ENCODE measurements at places on chromosomes 2 and 18.

- DNase-seq: no peak
Observed at GRCh38 chr2:44932079-44932478, 9.4 kb upstream of the SIX3 start.

GRCh38 chr18:26547646-26548414 is 523 bp downstream of the KCTD1 start:
- peak; percentile 86 for DNase-seq

- peak; percentile 75 for DNase-seq
Observed at GRCh38 chr2:219552382-219553167, 8.7 kb downstream of the TMEM198 start.

GRCh38 chr18:42187611-42188380 is 232.8 kb downstream of the PIK3C3 start:
- peak; percentile 17 for DNase-seq

DNA sequence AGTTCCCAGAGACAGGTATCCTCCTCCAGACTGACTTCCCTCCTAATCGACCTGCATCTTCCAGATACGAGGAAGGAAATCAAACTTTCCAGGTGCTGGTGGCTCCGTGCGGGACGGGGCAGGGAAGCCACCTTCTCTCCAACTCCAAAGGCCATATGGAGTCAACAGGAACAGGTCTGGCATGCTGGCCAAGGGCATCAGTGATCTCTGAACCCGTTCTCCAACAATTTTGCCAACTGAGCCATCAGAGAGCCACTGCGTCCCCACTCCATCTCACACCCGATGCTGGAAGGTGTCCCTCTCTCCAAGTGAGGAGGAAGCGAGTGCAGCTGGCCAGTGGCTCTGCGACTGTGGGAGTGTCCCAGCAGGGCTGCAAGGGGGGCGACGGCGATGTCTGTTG is 5.4 kb downstream of the EDAR start:
- DNase-seq: no peak

GRCh38 chr2:75641587-75641986 is 5.0 kb upstream of the MRPL19 start:
- DNase-seq: no peak

GRCh38 chr2:24105816-24106215 is 17.3 kb downstream of the PFN4 start:
- DNase-seq: peak; percentile 38

DNA sequence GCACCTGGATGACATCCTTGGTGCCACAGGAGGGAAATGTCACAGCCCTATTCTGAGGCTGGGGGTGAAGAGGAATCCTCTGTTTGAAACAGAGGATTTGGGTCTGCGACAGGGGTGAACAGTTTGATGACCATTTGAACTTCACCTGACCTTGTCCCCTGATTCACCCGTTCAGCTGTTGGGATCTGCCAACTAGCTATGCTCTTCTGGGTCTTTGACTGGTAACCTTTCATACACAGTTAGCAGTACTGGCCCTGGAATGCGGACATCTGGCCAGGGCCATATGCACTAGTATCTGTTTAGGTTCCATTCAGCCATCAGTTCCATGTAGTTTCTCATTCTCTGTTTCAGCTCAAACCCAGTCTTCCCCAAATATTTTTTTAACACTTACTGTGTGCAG is 72.6 kb upstream of the MCFD2 start:
- DNase-seq: no peak

DNA sequence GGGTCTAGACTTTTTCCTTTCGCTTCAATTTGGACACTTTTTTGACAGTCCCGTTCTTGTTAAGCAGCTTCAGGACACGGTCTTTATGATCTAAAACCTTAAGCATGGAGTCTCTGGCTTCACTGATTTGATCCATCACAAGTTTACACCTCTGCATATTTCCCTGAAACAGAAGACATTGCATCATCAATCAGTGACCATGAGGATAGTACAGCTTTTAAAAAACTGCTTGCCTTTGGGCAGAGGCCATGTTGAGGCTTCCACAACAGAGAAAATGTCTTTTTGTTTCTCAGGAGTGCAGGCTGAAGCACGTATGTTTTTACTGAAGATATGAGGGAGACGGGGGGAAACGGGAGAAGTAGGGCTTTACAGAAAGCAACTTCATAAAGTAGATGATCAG is 56.2 kb upstream of the AMMECR1L start:
- DNase-seq: no peak

GRCh38 chr2:113129519-113130078 is 2.2 kb downstream of the IL1RN start:
- DNase-seq: no peak

DNA sequence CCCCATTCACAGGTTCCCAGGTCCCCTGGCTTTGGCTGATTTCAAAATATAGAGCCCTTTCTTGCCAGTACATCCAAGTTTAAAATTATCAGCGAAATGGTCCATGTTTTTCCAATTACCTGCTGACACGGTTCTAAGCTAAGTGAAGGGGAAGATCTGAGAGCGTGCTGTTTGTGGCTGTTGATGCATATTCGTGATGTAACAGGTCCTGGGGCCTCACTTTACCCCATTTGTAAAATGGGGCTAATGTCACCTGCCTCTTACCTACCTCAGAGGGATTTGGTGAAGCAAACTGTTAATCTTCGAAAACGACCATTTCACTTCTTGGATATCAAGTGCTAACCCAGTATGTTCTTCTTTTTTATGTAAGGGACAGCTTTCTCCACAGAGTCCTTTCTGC is 33.0 kb downstream of the SLC1A4 start:
- no peak for DNase-seq

DNA sequence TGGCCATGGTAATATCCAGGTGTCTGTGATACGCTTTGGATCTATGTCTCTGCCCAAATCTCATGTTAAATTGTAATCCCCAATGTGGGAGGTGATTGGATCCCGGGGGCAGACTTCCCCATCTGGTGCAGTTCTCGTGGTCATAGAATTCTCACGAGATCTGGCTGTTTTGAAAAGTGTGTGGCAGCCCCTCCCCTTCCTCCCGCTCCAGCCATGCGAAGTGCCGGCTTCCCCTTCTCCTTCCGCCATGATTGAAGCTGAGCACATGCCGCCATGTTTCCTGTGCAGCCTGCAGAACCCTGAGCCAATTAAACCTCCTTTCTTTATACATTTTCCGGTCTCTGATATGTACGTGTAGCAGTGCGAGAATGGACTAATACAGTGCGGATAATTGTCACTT is 42.5 kb downstream of the GPC1 start:
- DNase-seq: no peak

GRCh38 chr2:9347411-9347881 is 75.9 kb downstream of the ITGB1BP1 start:
- DNase-seq: no peak

- no peak for DNase-seq
Observed at GRCh38 chr18:73768043-73768442, 379.6 kb downstream of the FBXO15 start.

- DNase-seq: no peak
Observed at GRCh38 chr2:227143895-227144294, 20.1 kb downstream of the COL4A4 start.

DNA sequence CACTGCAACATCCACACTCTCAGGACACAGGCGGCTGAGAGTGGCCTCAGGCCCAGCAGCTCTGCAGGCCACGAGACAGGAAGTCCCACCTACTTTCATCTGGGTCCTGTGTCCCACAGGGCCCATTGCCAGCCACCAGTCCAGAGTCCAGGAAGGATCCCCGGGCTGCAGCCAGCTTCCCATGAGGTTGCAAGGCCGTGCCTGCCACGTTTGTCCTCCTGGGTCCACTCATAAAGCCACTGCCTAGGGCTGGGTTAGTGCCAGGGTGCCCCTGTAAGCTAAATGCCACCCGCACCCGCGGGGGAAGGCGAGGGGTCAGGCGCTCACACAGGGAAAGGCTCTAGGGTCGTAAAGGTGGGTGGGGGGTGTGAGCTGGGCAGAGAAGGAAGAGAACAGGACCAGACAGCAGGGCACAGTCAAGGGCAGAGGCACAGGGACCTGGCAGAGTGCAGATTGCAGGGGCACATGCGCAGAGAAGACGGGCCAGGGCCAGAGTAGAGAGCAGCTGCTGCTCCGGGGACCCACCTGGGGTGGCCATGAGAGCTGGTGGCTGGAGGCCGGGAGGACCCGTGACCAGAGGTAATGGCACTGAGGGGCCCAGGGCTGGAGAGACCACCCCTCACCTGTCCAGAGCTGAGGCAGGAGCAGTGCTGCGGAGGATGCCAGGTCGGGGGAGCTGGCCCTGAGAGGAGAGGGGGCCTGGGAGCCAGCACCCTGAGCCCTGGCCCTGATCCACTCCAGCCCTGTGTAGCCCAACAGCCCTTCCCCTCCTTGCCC is 8.0 kb downstream of the AGXT start:
- DNase-seq: no peak

DNA sequence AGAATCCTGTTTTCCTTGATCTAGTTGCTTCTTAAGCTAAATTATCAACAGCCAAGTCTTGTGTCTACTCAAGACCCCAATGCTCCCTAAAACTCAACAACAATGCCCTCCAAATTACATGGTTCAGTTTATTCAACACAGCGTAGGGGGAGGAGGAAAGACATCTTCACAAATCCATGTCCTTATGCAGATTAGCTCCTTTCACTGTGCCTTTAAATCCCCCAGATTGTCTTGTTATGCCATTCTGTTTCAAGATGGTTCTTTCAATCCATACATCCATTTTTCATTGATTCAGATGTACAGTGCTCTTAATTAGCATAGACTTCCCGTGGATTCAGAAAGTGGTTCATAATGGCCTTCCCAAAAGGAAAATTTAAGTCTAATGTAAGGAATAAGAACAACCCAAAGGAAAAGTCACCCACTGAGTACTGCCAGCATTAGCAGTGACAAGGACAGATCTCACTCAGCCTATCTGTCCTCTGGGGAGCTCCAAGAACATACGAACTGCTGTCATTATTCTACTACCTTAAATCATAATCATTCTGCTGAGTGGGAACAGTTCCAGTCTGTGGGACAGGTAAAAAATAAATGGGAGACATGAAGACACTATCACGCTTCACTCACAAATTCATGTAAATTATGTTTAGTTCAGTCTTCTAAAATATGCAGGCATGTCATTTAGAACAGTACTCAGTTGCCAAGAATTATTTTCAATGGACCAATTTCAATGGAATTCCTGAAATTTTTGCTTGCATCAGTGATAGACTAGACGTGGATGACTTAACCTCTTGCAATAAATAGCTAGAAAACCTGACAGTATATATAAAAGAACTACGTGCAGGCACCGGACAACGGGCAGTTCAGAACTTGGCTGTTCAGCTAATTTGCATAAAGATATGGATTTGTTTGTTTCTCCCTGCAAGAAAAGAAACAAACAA is 58.9 kb upstream of the RNU4ATAC start:
- peak; percentile 22 for DNase-seq

DNA sequence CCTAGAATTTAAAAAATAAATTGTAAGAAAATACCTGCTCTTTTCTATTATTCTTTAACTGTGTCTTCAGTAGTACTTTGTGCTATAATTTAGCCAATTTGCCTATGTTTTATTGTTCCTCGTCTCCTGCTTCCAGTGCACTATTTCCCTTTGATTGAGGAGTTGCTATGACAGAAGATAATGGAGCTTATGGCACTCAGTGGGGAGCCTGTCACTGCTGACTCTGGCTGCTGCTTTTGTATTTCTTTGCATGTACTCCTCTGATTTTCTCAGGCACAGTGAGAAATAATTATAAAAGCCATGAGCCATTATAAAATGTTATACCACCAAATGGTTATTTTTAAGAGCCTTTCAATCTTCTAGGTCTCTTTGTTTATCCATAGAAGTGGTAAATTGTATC is 1310.8 kb upstream of the SLC39A10 start:
- DNase-seq: no peak

GRCh38 chr2:207330912-207331311 is 165.2 kb upstream of the KLF7 start:
- peak; percentile 100 for DNase-seq

DNA sequence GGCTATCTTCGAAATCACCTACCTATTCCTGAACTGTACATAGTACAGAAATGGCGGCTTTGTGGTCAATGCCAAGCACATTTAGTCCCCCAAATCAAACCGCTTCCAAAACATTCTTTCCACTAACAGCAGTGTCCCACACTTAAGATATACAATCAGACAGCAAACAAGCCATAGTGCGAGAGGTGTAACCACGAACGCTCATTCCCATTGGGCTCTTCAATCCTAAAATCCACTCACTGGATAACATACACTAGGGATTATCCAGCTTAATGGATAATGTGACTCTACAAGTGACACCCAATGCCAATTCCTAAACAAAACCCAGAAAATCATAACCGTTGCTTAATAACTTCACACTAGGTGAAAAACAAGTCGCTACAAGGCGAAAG is 2.0 kb downstream of the XPO1 start:
- no peak for DNase-seq
